ENCODE measurements at places on chromosomes 4 and X.

DNA sequence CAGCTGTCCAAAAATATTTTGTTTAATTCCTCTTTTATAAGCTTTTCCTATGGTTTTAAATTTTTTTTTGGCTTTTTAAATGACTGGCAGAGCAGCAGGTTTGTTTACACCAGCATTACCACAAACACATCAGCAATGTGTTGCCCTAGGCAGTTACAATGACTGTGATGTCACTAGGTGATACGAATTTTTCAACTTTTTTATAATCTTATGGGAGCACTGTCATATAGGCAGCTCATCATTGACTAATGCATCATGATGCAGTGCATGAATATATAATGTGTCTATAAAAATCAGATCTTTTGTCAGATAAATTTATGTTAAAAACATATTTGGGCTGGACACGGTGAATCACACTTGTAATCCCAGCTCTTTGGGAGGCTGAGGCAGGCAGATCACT is 231.6 kb upstream of the SLIT2 start:
- DNase-seq = no peak

- no peak for DNase-seq
Measured at GRCh38 chrX:43881410-43882293, 598 bp downstream of the MAOB start.

GRCh38 chrX:57121816-57122215 is 468 bp upstream of the SPIN2B start:
- DNase-seq = no peak

DNA sequence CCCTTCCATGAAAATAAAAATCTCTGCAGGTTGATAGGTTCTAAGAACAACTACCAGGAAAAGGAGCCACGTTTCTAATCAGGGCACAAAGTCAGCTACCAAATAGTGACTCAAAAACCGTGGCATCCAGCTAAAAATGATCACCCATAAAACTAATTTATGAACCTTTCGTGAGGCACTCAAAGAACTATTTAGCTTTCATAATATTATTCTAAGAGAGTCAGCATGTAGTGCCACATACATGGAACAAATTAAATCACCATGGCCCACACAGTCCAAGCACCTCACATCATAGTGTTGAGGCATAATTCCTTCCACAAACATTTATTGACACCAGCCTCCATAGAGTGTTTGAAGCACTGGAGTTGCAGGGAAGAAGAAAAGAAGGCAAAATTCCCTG is 252.0 kb upstream of the PPARGC1A start:
- no peak for DNase-seq

- DNase-seq = no peak
Measured at GRCh38 chr4:87257523-87257922, 37.1 kb upstream of the KLHL8 start.

GRCh38 chrX:135112096-135112729 is 8.1 kb downstream of the ETDB start:
- no peak for DNase-seq

- DNase-seq = no peak
Measured at GRCh38 chr4:3246458-3247398, 2.2 kb upstream of the MSANTD1 start.

GRCh38 chr4:96729641-96730040 is 889.7 kb downstream of the PDHA2 start:
- no peak for DNase-seq

GRCh38 chr4:12177416-12177815 is 748.7 kb upstream of the HS3ST1 start:
- DNase-seq = no peak

DNA sequence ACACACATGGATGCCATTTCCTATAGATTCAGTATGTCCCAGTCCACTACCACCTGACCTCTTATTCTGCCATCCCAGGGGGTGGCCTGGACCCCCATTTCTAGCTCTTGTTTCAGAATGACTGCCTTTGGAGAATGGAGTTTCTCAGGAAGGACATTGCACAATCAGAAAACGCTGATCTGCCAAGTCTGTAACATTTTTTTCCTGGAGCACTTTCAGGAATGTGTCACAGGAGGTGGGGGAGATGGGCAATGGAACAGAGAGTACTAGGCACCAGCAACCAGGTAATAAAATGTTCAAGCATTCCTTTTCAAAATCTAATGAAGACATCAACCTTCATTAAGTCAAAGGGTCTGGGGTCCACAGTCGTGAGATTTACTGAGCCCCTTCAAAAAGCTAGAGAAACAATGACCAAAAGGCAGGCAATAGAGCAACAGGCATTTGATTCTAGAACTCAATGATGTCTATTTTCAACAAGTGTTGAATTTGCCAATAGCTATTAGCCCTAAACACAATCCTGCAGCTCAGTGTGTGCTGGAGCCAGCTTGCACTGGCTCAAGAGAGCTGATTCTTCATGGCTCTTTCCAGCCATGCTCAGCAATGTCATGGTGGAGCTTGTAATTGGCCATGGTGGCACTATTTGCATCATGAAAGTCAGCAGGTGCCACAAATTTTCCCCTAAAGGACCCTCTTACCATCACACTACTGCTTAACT is 87.1 kb downstream of the KDR start:
- no peak for DNase-seq

DNA sequence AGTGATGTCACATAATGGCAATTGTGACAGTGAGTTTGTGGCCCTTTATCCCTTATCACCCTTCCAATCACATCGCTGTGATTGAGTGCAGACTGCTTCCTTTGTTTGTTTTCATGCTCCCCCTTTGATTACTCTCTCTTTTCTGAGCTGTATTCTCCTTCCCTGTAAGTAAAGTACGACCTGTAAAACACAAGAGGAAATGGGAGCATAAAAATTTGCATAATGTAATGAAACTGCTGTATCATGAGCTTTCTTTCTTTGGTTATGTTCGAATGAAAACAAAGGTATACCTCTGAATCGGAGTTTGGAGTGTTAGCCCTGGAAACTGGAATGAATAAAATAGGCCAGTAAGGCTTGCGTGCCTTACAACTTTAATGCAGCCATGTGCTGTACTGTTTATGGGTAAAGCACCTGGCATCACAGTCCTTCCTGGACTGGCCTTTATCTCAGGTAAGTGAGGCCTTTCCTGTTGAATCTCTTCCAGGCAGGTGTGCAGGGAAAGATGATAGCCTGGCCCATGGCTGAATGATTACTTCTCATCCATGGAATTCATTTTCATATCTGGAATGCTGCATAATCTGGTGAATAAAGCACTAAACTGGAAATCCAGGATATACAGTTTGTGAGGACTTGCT is 26.6 kb upstream of the HS3ST1 start:
- DNase-seq = no peak

DNA sequence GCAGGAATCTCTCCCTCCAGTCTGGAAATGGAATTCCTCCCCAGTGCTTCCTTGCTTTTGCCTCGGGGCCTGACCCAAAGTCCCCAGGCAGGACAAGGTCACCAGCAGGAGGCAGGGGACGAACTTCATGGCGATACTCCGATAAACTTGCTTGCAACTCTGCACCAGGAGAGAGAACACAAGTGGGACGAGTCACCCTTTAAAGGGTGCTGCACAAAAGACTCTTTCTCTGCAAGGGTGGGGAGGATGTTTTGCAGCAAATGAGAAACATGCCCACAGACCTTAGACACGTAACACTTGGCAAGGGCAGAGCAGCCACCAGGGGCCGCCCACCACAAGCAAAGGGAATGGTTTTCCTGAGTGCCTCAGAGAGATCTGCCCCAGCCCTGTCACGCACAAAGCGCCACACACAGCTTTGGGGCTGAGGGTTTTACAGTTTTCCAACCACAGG is at the start of gene FGFBP2:
TSS of gene FGFBP2 (minus strand) at position 175 of the 451 bp plus-strand sequence. CDS start at position 129, 46 bp downstream.
- DNase-seq = no peak
